Stimulated activated CD4-positive, alpha-beta T cell treated with anti-CD3 and anti-CD28 coated beads, Interleukin-4, amount 100 ng/mL, for 24 hours (primary cell): ENCODE measurements at places on chromosomes 4 and X.

GRCh38 chr4:8547108-8547911 is 32.9 kb upstream of the GPR78 start:
- DNase-seq, result no peak

DNA sequence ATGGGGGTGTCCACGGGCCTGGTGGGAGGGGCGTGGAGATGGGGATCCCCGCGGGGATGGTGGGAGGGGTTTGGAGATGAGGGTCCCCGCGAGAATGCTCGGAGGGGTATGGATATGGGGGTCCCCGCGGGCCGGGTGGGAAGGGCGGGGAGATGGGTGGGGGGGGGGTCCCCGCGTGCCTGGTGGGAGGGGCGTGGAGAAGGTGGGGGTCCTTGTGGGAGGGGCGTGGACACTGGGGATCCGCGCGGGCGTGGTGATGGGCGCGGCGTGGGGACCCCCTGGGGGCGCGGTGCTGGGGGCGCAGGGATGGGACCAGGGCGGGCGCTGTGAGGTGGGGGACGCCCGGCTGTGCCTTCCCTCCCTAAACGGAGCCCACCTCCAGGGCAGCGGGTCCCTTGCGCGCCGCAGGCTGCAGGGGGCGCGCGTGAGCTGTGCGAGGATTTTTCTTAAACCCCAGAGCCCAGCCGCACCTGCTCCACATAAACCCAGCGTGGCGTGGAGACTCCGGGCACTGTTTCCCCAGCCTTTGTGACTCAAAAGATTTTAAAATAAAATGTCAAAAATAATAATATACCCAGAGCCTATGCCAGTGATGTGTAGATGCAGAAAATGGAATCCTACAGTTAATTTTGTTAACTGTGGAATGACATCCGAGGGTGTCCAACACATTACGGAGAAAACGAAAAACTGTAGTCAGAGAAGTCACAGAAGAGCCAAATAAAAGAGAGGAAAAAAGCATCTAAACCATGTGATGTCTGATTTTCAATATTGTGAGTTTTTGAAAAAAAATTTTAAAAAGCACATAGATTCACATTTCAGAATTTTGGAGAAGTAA is 1.5 kb upstream of the ASMTL start:
- DNase-seq, result peak; percentile 94

- no peak for DNase-seq
Measured at GRCh38 chrX:100625985-100626491, 10.6 kb downstream of the TSPAN6 start.

GRCh38 chr4:150781191-150781590 is 199.2 kb downstream of the MAB21L2 start:
- DNase-seq, result no peak

GRCh38 chr4:21991050-21991449 is 42.5 kb upstream of the KCNIP4 start:
- no peak for DNase-seq

DNA sequence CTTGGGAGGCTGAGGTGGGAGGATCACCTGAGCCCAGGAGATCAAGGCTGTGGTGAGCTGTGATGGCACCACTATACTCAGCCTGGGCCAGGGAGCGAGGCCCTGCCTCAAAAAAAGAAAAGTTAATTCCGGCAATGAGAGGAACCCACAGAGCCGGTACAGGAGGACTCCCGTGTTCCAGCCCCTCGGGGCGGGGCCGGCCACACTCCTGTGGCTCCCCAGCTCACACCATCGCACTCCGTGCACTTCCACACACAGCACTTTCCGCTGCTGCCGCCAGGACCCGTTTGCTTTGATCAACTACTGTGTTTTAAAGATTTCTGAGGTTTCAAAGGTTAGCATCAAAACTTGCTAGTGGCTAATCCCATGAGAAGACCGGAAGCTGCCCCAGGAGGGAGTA is 171.7 kb downstream of the AFAP1 start:
- no peak for DNase-seq

GRCh38 chr4:100539706-100540105 is 21.9 kb upstream of the EMCN start:
- DNase-seq, result no peak

DNA sequence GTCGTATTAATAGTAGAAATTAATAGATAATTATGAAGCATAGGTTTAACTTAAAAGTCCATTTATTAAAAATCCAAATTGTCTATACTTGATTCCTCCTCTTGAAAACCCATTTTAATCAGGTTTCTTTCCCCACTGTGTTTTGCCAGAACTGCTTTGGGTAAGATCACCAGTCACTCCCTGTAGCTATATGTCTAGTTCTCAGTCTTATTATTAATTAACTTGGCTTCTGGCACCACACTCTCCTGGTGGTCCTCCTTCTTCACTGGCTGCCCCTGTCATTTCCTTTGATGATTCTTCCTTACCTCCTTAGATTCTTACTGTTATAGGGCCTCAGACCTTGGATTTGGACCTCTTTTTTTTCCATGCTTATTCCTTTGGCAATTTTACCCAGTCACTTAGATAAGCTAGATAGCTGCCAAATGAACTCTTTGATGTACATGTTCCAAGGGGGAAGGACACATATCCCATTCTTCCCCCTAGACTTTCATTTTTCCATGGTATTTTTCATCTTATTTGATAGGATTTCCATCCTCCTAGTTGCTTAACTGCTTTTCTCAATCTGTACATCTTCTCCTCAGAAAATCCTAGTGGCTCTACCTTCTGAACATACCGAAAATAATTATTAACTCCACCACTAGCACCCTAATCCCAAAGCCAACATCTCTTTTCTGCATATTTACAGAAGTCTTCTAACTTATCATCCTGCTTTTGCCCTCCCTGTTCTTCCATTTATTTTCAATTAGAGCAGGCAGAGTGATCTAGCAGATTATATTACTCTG is 24.5 kb downstream of the GIMD1 start:
- no peak for DNase-seq

- DNase-seq, result no peak
Measured at GRCh38 chr4:53015681-53016080, 153.6 kb downstream of the RASL11B start.

GRCh38 chr4:77776182-77777134 is 42.7 kb downstream of the CNOT6L start:
- no peak for DNase-seq

DNA sequence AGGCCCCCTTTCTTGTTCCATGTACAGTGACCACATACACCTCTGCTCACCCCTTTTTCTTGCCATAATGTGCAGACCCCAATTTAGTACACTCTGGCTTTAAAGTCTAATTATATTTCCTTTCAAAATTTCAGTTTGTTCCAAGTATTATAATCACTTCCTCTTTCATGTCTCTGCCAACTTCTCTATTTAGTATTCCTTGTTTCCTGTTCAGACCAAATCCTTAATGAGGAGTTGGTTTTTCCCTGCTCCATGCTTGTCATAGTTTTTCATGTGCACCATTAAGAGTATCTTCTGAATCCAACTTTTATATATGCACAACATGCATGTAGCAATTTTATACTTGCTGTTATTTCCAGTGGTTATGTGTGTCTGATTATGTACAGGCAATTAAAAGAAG is 32.3 kb downstream of the USP53 start:
- no peak for DNase-seq

DNA sequence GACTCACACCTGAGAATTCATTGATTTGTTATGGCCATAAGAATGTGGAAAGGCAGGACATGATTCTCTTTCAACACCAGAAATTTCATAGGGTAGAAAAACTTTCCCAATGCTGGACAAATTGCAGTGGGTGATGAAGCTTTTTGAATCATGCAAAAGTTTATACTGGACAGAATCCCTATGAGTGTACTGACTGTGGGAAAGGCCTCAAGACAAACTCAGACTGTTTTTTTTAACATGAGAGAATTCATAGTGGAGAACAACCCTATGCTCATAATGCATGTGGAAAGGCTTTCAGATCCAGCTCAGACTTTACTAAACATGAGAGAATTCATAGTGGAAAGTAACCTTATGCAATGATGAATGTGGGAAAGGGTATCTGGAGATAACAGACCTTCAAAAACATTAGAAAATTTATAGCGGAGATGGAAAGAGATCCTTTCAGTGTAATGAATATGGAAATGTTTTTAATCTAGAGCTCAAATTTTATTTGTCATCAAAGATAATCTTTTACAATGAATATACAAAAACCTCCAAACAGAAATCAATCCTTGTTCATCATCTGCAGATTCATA is 36.2 kb upstream of the MAGED1 start:
- DNase-seq, result no peak

- DNase-seq, result no peak
Measured at GRCh38 chrX:40755291-40756249, 20.2 kb upstream of the MED14 start.

- no peak for DNase-seq
Measured at GRCh38 chr4:37815591-37815990, 10.9 kb upstream of the PGM2 start.

DNA sequence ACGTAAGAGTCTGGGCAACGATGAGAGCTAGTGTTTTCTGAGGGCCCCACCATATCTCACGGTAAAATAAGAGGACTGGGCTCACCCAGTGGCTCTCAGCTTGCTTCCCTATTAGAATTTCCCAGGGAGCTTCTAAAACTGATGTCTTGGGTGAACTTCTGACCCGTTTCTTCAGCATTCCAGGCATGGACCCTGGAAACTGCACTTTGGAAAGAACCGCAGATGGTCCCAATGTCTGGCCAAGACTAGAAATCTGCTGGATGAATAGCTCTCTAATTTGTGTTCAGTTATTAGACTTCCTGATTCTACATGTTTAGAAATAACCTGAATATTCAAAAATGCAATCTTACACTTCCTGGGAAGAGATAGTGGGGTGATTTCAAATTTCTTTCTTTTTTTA is 127.8 kb downstream of the ANOS1 start:
- DNase-seq, result no peak

DNA sequence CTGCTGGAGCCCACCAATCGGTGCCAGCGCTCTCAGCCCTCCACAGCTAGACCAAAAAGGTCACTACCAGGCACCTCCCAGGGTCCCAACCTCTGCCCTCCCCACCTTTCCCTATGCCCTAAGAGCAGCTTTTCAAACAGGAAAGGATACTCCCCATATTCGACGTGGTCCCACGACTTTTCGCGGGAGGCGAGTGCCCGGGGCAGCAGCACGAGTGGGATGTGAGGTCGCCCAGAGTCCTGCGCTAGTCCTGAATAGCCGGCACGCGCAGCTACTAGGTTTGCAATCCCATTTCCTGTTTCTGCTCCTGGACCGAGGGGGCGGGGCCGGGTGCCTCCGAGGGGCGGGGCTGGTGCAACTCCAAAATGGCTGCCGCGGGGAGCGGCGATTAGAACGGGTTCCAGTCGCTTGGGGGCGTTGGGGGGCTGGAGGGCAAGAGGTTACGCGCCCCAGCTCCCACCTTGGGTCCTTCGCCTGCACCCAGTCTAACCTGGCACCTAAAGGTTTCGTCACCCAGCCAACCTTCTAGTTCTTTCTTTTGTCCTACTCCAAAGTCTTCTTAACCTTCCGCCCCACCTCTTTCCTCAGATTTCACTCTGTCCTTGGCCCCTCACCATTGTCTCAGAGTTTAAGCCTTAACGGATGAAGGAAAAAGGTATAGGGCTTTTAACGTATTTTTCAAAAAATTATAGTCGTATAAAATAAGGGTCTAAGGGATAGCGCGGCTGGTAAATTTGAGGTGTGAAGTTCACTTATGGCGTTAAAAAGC is 85.0 kb upstream of the TENT5D start:
- DNase-seq, result peak; percentile 8
